ENCODE measurements at places on chromosomes 7 and 10. TPM values are rescaled to one million over a fixed set of nuclear protein-coding genes. Genes with fewer than 3 reads are reported as not detected.

GRCh38 chr7:14630048-14630447 is 272.5 kb downstream of the DGKB start:
- H3K27me3 ChIP-seq, result no peaks in the 10 kb centered on the region
- no peak overlapping the region for H3K4me3 ChIP-seq
- no peak for DNase-seq
- no peak overlapping the region for H3K27ac ChIP-seq
- H3K4me1 ChIP-seq, result no peaks in the 10 kb centered on the region

DNA sequence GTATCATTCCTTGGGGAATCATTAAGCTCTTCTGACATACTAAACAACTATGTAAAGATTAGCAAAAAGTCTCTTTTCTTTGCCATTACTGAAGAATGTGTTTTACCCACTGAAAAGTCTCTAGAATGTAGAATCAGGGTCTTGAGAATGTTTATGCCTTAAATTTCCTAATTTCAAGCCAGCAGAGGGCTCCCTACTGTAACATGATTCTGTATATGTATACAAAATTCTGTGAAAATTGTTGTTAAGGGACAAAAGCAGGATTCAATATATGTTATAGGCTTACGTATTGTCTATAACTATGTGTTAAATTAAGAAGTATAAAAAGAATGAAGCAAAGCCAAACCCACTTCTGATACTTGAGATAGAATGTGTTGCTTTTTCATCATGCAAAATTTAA is 296.9 kb upstream of the DGKB start:
- no peak overlapping the region for H3K4me3 ChIP-seq
- no peak overlapping the region for H3K27ac ChIP-seq

- H3K4me3 ChIP-seq, result no peak overlapping the region
- no peaks in the 10 kb centered on the region for H3K36me3 ChIP-seq
- H3K27me3 ChIP-seq, result no peaks in the 10 kb centered on the region
- H3K27ac ChIP-seq, result no peak overlapping the region
- no peak for DNase-seq
Measured at GRCh38 chr10:59125666-59126065, 50.8 kb upstream of the PHYHIPL start.

DNA sequence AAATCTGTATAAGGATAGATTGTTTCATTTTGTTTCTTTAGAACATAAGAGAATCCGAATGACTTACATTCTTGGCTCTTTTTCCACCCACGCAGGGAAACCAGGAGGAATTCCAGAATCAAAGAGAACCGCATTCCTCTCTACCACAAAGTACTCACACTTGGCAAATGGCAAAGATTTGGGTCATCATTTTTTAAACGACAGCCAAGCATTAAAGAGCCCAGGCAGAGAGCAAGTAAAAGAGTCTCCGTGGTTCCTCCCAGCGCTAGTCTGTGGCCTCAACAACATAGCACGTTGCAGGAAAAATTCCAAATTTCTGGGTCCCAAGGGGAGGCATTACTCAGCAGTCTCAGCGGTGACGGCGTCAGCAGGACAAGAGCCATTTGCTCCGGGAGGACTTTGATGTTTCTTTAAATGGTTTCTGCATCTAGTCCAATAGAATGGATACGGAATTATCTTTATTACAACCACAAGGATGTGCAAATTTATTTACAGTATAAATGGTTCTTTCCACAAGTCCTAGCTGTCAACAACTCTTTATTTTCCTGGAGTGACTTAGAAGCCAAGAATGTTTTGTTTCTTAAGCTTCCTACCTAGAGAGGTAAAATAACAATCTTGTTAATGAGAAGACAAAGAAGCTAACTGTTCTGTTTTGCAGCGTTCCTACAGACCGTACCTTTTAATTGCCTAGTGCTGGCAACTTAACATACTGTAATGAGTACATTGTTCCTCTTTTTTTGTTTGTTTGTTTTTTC is 232.5 kb downstream of the SKIDA1 start:
- no peak for DNase-seq
- no peaks in the 10 kb centered on the region for H3K4me1 ChIP-seq
- H3K27ac ChIP-seq, result no peak overlapping the region
- H3K36me3 ChIP-seq, result no peaks in the 10 kb centered on the region

GRCh38 chr10:64733980-64734379 is 1212.8 kb downstream of the REEP3 start:
- H3K27me3 ChIP-seq, result no peaks in the 10 kb centered on the region
- no peaks in the 10 kb centered on the region for H3K36me3 ChIP-seq
- no peak overlapping the region for H3K27ac ChIP-seq
- no peaks in the 10 kb centered on the region for H3K4me1 ChIP-seq
- no peak for DNase-seq

- no peak for DNase-seq
- H3K4me3 ChIP-seq, result no peak overlapping the region
- no peaks in the 10 kb centered on the region for H3K36me3 ChIP-seq
- no peaks in the 10 kb centered on the region for H3K27me3 ChIP-seq
Measured at GRCh38 chr7:78198756-78199155, 400.2 kb downstream of the PHTF2 start.

DNA sequence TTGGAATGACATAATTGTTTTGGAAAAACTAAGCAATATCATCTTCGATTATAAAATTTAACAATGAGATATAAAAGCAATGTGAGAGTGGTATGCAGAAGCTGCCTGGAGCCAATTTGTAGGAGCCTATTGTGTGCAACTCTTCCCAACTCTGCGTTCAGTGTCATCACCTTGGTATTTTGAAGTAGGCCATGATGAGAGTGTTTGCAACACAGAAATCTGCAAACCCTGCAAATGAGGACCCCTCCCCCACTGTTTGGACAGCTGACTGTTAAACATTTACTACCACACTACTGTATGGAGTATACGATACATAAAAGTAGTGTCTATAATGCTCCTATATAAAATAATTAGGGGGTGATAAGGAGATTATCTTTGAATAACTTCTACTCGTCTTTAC is 531.3 kb downstream of the ATRNL1 start:
- H3K27me3 ChIP-seq, result no peaks in the 10 kb centered on the region
- no peak for DNase-seq
- no peak overlapping the region for H3K4me3 ChIP-seq
- no peak overlapping the region for H3K27ac ChIP-seq
- no peaks in the 10 kb centered on the region for H3K36me3 ChIP-seq
- no peaks in the 10 kb centered on the region for H3K4me1 ChIP-seq

- H3K4me1 ChIP-seq, result no peaks in the 10 kb centered on the region
- H3K4me3 ChIP-seq, result no peak overlapping the region
- no peaks in the 10 kb centered on the region for H3K36me3 ChIP-seq
Measured at GRCh38 chr7:38524786-38525185, 106.4 kb downstream of the AMPH start.

GRCh38 chr7:113582471-113582870 is 336.3 kb downstream of the PPP1R3A start:
- H3K27ac ChIP-seq, result no peak overlapping the region
- no peaks in the 10 kb centered on the region for H3K27me3 ChIP-seq
- H3K4me1 ChIP-seq, result no peaks in the 10 kb centered on the region

Gene ARHGAP19
- total RNA-seq, result 12.9 TPM

Gene LGI1
- total RNA-seq, result not detected

- peaks cover 2% of the 10 kb centered on the region for H3K27me3 ChIP-seq
- H3K4me1 ChIP-seq, result no peaks in the 10 kb centered on the region
- no peak for DNase-seq
- no peak overlapping the region for H3K27ac ChIP-seq
Measured at GRCh38 chr7:112086496-112087254, 119.5 kb downstream of the DOCK4 start.

- no peak for DNase-seq
- no peak overlapping the region for H3K27ac ChIP-seq
- no peaks in the 10 kb centered on the region for H3K4me1 ChIP-seq
- no peaks in the 10 kb centered on the region for H3K27me3 ChIP-seq
Measured at GRCh38 chr10:133349577-133350011, 2.4 kb downstream of the PRAP1 start.

Gene C10orf62
- total RNA-seq, result not detected

DNA sequence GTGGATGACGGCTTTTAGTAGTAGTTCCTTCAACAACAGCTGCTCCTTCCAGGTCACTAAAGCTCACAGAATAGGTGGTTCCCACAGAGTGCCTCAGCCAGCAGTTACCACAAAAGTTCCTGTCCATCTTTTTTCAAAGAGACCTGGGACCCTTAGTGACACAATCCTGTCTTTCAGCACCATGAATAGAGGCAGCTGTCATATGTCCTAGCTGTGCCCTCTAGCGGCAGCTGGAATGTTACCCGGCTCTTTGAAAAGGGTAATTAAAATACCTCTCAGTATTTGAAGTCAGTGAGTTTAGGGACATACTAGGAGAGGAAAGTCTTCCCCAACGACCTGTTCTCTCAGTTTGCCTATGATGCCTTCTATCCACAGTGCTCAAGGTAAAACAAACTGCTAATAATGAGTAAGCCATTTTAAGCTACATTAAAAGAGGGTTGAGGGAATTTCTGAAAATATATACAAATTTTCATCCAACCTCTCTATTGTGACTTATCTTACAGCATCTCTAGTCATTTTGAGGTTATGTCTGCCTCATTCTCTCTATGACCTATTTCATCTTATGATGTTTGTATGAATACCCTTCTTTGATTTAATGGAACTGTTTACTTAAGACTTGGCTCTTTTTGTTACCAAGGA is 290.8 kb downstream of the NXPH1 start:
- H3K36me3 ChIP-seq, result no peaks in the 10 kb centered on the region
- no peak overlapping the region for H3K27ac ChIP-seq
- H3K27me3 ChIP-seq, result no peaks in the 10 kb centered on the region
- H3K4me3 ChIP-seq, result no peak overlapping the region
- DNase-seq, result no peak
- H3K4me1 ChIP-seq, result no peaks in the 10 kb centered on the region

Gene GNAT3
- not detected for total RNA-seq

Gene KLLN
- total RNA-seq, result 0.54 TPM

DNA sequence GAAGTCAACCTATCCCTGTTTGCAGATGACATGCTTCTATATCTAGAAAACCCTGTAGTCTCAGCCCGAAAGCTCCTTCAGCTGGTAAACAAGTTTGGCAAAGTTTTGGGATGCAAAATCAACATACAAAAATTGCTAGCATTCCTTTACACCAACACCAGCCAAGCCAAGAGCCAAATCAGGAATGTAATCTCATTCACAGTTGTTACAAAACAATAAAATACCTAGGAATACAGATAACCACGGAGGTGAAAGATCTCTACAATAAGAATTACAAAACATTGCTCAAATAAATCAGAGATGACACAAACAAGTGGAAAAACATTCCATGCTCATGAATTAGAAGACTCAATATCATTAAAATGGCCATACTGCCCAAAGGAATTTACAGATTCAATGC is 50.4 kb upstream of the ZNF365 start:
- H3K4me3 ChIP-seq, result no peak overlapping the region
- no peaks in the 10 kb centered on the region for H3K36me3 ChIP-seq
- peaks cover 2% of the 10 kb centered on the region for H3K27me3 ChIP-seq
- no peaks in the 10 kb centered on the region for H3K4me1 ChIP-seq
- no peak overlapping the region for H3K27ac ChIP-seq
- no peak for DNase-seq

Gene MMRN2
- total RNA-seq, result 0.17 TPM

DNA sequence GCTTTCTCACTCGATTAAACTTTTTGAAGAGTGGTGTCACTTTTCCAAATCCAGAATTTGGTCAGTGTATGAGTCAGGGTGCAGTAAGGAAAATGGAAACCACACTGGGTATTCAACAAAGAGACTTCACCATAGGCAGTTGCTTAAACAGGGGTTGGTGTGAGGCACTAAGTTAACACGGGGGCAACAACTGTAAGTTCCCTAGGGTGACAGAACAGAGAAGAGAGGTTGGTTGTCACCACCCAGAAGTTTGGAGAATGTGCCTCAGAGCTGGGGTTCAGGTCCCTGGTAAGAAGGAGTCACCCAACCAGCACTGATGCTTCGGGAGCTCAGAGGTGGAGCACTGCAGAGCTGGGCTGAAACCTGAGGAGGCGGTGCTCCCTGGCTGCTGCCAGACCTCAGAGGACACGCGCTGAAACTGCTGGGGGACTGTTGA is 170.4 kb downstream of the ARID5B start:
- H3K27me3 ChIP-seq, result no peaks in the 10 kb centered on the region
- no peak for DNase-seq
- peaks cover 43% of the 10 kb centered on the region for H3K4me1 ChIP-seq
- peaks cover 84% of the 10 kb centered on the region for H3K36me3 ChIP-seq

Gene LRRC4
- total RNA-seq, result not detected

Gene CLEC2L
- 0.39 TPM for total RNA-seq

DNA sequence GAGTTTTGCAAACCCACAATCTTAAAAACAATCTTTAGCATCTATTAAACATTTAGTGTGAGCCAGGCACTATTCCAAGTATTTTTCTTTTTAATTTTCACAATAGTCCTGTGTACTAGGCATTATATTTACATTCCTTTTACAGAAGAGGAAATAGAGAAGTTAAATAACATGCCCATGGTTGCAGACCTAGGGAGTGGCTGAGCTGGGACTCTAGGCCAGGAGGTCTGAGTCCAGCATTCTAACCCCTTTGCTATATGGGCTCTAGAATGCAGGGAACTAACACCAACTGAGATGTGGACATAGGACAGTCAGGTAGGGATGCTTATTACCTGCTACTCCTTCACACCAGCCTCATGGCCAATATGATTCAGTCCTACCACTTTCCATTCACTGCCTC is 243.8 kb downstream of the XPNPEP1 start:
- no peak overlapping the region for H3K4me3 ChIP-seq
- DNase-seq, result no peak
- H3K27me3 ChIP-seq, result no peaks in the 10 kb centered on the region
- H3K27ac ChIP-seq, result no peak overlapping the region
- no peaks in the 10 kb centered on the region for H3K4me1 ChIP-seq

Gene UNC5B
- 0.07 TPM for total RNA-seq

DNA sequence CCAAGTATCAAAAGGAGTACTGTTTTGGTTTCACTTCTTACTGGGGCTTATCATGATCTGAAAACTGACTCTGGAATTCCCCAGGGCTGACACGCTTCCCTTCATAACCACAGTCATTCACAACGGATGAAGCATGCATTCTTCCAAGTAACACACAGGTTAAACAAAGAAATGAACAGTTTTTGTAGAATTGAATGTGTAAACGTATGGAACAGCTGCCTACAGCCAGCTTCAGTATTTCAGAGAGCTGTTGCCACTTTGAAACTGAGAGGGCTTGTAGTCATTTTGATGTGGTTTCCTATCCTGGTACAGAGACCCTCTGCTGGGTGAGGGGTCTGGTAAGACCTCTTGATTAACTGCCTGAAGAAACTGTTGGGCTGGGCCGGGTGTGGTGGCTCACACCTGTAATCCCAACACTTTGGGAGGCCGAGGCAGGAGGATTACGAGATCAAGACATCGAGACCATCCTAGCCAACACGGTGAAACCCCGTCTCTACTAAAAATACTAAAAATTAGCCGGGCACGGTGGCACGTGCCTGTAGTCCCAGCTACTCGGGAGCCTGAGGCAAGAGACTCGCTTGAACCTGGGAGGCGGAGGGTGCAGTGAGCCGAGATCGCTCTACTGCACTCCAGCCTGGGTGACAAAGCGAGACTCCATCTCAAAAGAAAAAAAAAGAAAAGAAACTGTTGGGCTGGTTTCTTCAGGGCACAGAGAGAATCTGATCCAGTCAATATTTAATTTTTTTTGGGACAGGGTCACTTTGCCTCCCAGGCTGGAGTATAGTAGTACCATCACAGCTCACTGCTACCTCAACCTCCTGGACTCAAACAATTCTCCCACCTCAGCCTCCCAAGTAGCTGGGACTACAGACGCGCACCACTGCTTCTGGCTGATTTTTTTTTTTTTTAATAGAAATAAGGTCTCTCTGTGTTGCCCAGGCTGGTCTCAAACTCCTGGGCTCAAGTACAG is 4.7 kb downstream of the NFE2L3 start:
- no peaks in the 10 kb centered on the region for H3K27me3 ChIP-seq
- H3K27ac ChIP-seq, result peak overlapping the region; percentile 87
- no peaks in the 10 kb centered on the region for H3K36me3 ChIP-seq
- peaks cover 62% of the 10 kb centered on the region for H3K4me1 ChIP-seq
- peak; percentile 67 for DNase-seq
- H3K4me3 ChIP-seq, result peak overlapping the region; percentile 73

- no peaks in the 10 kb centered on the region for H3K36me3 ChIP-seq
- H3K27me3 ChIP-seq, result no peaks in the 10 kb centered on the region
- no peak overlapping the region for H3K27ac ChIP-seq
Measured at GRCh38 chr7:117061751-117062150, 108.5 kb downstream of the ST7 start.
